ENCODE measurements at places on chromosomes 7 and 10. TPM values are rescaled to one million over a fixed set of nuclear protein-coding genes. Genes with fewer than 3 reads are reported as not detected.

PTEN gene
- 16.3 TPM for polyA plus RNA-seq

CC2D2B gene
- polyA plus RNA-seq: 0.08 TPM

CRCP gene
- 34.1 TPM for polyA plus RNA-seq

VAX1 gene
- polyA plus RNA-seq: not detected

ABCA13 gene
- polyA plus RNA-seq: 1.0 TPM

GPR158 gene
- not detected for polyA plus RNA-seq

FOXP2 gene
- polyA plus RNA-seq: not detected

TMEM213 gene
- not detected for polyA plus RNA-seq

DNA sequence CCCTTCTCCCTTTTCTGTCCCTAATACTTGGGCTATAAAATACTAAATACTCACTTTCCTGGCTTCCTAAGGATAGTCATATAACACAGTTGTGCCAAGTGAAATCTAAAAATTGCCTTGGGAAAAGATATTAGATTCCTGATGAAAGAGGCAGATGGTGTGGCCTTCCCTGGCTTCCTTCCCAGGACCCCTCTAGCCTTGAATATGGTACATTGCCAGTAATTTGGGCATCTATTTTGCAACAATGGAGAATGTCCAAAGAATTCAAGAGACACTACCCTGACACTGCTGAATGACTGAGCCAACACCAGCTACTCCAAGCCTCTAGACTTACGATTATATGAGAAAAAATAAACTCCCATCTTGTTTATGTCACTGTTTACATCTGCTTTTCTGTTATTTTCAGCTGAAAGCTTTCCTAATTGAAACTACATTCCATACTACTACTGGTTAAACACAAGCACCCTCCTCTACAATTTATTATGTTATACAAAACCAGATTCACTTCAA is 17.9 kb downstream of the COPG2 start:
- DNase-seq: no peak

DNA sequence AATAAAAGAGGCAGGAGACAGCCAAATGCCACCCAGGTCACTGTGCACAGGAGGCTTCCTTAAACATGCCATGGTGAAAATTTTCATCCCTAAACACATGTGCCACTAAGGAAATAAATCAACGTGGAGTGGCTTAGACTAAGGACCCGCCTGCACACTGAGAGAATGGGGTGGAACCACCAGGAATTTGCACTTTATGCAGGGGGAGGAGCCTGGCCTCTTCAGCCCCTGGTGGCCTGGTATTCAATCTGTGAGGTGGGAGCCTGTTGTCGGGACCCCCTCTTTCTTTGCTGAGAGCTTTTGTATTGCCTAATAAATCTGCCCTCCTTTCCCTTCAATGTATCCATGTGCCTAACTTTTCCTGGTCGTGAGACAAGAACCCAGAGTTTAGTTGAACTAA is 204.6 kb upstream of the NRP1 start:
- no peak for DNase-seq

DNA sequence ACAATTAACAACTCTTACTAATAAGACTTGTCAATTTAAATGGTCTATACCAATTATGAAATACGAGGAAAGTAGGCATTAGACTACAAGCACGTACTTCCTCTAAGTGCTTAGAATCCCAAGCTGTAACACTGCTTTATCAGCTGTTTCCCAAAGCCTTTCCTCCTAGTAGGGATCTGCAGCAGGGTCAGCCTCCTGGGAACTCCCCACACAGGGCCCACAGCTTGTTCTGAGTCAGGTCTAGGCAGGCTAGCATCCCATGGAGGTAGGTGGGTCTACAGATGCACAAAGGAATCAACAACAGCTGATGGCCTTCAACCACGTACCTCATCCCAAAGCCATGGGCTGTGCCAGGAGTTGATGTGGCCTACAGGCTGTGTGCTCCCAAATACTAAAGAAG is 14.7 kb downstream of the MMS19 start:
- peak; percentile 23 for DNase-seq

DNA sequence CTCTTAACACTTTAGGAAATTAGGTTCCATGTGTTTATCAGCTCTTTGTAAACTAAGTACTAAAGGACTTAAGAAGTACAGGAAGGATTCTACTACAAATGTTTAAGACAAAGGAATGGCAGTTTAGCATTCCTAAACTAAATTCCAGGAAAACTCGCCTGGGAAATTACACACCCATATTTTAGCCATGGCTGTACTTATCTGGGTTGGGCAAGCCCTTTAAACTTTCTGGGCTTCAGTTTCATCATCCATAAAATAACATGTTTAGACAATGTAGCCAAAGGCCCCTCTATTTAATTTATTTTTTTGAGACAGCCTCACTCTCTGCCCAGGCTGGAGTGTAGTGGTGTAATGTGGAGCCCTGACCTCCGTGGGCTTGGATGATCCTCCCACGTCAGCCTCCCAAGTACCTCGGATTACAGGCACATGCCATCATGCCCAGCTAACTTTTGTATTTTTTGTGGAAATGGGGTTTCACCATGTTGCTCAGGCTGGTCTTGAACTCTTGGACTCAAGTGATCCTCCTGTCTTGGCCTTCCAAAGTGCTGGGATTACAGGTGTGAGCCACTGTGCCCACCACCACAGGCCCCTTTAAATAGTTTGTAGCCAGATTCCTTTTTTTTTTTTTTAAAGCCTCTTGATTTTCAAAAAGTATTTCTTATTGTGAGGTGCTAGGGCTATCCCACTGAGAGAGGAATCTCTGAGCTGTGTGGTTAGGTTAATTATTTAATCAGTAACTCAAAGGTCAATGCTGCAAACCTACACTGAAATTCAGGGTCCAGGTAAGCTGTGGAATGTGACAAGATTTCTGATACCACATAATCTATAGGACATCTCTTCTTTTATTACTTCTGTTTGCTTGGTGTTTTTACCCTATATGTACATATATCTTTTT is 32.1 kb downstream of the TMEM60 start:
- no peak for DNase-seq

- no peak for DNase-seq
Measured at GRCh38 chr10:27529010-27529783, 25.1 kb downstream of the RAB18 start.

DNA sequence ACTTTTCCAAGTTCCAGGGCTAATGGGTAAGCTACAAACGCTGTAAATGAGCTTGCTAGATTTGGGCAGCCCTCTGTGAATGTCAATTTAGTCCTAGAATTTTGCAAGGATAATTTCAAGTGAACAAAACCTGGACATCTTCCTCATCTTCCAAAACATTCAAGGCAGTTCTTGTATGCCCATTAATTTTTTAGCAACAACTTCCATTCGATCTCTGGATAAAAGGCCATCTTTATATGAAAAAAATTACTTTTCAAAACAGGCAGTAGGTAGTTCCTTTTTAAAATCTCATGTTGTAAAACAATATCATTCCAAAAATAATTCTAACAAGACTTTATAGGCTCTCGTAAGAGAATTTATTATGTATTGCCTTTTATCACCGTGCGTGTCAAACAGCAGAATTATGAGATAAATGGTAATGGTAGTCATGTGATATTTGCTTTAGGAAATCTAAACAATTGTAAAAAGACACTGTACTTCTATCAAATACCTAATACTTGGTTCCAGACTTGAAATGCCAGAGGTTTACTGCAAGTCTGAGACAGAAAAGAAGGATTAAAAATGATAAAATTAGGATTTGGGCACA is 143.7 kb upstream of the NRP1 start:
- DNase-seq: no peak

- no peak for DNase-seq
Measured at GRCh38 chr10:10598297-10598696, 419.4 kb upstream of the CELF2 start.

GRCh38 chr7:23443974-23444373 is 26.3 kb downstream of the IGF2BP3 start:
- no peak for DNase-seq

GRCh38 chr7:41568135-41568534 is 134.8 kb downstream of the INHBA start:
- DNase-seq: no peak

DNA sequence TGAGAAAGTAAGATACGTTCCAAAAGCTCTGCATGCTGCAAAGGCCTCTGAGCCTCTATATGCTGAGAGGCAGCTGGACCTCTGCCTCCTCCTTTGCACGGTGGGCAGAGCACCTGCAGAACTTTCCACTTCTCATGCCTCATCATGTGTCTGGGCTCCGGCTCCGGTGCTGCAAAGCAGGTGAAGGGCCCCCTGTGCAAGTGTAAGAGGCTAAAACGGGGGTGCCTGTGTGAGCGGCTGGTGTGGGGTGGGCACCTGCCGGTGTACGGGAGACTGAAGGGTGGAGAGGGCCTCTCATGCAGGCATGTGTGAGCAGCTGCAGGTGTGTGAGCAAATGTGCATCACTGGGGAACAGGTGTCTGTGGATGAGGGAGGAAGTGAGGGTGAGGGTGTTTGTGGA is 121.0 kb downstream of the KCNMA1 start:
- DNase-seq: no peak

GRCh38 chr7:21256310-21256877 is 171.5 kb upstream of the SP4 start:
- DNase-seq: peak; percentile 6
